Occipital lobe (tissue), 3 donors: ENCODE measurements at places on chromosomes 2 and 18. TPM values are rescaled to one million over a fixed set of nuclear protein-coding genes. Genes with fewer than 3 reads are reported as not detected.

The TACR1 gene
- 0.47 TPM for total RNA-seq

The TANC1 gene
- total RNA-seq, result 8.9 TPM

DNA sequence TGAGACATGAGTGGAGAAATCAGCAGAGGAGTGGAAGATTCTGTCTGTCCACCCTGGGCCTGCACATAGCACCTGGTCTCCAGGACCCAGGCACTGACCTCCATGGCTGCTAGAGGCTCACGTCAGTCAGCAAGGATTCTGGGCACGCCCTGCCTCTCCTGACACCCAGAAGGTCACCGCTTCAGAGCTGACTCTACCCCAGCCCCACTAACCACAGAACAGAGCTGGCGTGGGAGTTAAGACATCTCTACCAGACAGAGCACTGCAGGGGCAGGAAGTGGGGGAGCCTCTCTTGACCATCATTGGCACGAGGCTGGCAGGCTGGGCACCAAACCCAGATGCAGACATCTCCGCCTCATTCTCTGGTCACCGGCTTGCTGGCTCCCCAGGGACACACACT is 3.0 kb downstream of the ADCY3 start:
- no peak for DNase-seq

DNA sequence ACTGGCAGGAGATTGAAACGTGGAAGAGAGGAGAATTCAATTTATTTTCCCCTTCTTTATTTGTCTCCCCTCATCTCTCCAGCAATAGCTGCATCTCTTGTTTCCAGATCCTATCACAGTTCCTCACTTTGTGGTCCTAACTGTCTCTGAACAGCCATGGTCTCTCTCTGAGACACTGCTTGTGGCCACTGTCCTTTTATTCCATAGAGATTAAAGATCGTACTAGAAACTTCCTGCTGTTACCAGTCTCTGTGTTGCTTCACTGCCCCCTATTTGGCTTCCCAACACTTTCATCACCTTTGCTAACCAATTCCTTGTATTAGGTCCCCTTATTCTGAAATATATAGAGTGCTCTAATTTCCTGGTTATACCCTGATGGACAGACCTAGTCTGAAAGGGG is 48.9 kb upstream of the CAVIN2 start:
- DNase-seq, result no peak

GRCh38 chr2:160731856-160732255 is 238.2 kb upstream of the RBMS1 start:
- no peak for DNase-seq

GRCh38 chr2:57973621-57974186 is 72.9 kb upstream of the VRK2 start:
- DNase-seq, result no peak
